Smooth muscle cell of trachea (primary cell): ENCODE measurements at places on chromosomes 6 and 20. TPM values are rescaled to one million over a fixed set of nuclear protein-coding genes. Genes with fewer than 3 reads are reported as not detected.

The PGC gene
- not detected in 2 replicates for total RNA-seq

The HAO1 gene
- not detected in 2 replicates for total RNA-seq

The SOX4 gene
- 17.0 and 42.0 TPM in 2 replicates for total RNA-seq

The RAD21L1 gene
- total RNA-seq, result under 0.01 TPM in 1 of 2 replicates, not detected in the other

The ZKSCAN8 gene
- total RNA-seq, result 18.3 and 18.4 TPM in 2 replicates

The CDK5RAP1 gene
- 18.9 and 23.7 TPM in 2 replicates for total RNA-seq

The C20orf204 gene
- 0.99 and 1.3 TPM in 2 replicates for total RNA-seq

The HMGCLL1 gene
- 1.2 and 1.3 TPM in 2 replicates for total RNA-seq

The RIPOR3 gene
- 10.6 and 27.3 TPM in 2 replicates for total RNA-seq

The IL17A gene
- total RNA-seq, result not detected in 2 replicates

The ULBP3 gene
- total RNA-seq, result 12.6 and 28.4 TPM in 2 replicates

The TPX2 gene
- total RNA-seq, result 6.9 and 83.9 TPM in 2 replicates

The PRDM13 gene
- total RNA-seq, result not detected in 2 replicates

The TCP11 gene
- 0.15 TPM in 1 of 2 replicates, not detected in the other for total RNA-seq

The GPSM3 gene
- total RNA-seq, result 1.3 and 1.8 TPM in 2 replicates

The LHFPL5 gene
- total RNA-seq, result not detected in 2 replicates

The TCF15 gene
- not detected in 2 replicates for total RNA-seq

The CAP2 gene
- 3.5 and 3.6 TPM in 2 replicates for total RNA-seq

The SIM1 gene
- total RNA-seq, result not detected in 2 replicates

The CAGE1 gene
- 0.17 TPM in 1 of 2 replicates, not detected in the other for total RNA-seq

The TBX18 gene
- total RNA-seq, result 28.1 and 55.7 TPM in 2 replicates

The MUC22 gene
- under 0.01 TPM in 1 of 2 replicates, not detected in the other for total RNA-seq

The PRPH2 gene
- 4.2 and 6.5 TPM in 2 replicates for total RNA-seq

The CD93 gene
- 1.0 TPM in 1 of 2 replicates, not detected in the other for total RNA-seq

The KCNQ2 gene
- under 0.01 TPM in 1 of 2 replicates, not detected in the other for total RNA-seq

The PLN gene
- total RNA-seq, result under 0.01 TPM in 1 of 2 replicates, not detected in the other

The ALDH5A1 gene
- 0.15 and 0.50 TPM in 2 replicates for total RNA-seq

The C6orf52 gene
- total RNA-seq, result 0.50 and 0.58 TPM in 2 replicates

The ARMH2 gene
- not detected in 2 replicates for total RNA-seq

The RAET1L gene
- not detected in 2 replicates for total RNA-seq

The SSTR4 gene
- total RNA-seq, result not detected in 2 replicates

The OR12D2 gene
- not detected in 2 replicates for total RNA-seq

The PACRG gene
- total RNA-seq, result 1.3 TPM in 1 of 2 replicates, not detected in the other
